ENCODE measurements at places on chromosomes 16 and 17.

- DNase-seq = no peak
Measured at GRCh38 chr16:50942143-50942542, 200.3 kb downstream of the CYLD start.

DNA sequence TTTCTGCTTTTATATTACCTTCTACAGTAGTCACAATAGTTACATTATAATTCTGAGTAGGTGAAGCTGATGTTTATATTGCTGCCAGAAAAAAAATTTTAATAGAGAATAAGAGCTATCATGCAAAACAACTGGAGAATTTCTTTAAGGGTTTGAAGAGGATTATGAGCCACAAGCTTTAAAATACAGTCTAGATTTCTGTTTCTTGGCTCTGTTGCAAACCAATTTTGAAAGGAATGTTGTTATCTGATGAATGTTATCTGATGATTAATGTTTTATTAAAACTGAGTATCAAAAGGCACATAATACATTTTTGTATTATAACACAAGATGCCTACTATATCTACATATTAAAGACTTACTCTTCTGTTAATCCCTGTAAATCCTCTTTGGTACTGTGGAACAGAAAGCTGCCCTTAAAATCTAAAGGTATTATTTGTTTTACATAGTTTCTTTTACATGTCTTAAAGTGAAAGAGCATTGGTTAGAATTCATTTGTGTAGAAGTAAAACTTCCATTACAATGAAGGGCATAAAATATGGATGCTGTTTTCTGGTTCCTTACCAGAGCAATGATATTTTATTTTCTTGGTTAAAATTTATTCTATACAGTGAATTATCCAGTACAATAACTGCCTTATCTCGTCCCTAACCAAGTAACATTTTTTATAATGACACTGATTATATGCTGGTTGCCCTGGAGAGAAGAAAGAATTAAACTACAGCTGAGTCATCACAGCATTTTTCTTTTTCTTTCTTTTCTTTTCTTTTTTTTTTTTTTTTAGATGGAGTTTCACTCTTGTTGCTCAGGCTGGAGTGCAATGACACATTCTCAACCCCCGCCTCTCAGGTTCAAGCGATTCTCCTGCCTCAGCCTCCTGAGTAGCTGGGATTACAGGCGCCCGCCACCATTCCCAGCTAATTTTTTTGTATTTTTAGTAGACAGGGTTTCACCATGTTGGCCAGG is 205.7 kb downstream of the TANC2 start:
- DNase-seq = no peak

DNA sequence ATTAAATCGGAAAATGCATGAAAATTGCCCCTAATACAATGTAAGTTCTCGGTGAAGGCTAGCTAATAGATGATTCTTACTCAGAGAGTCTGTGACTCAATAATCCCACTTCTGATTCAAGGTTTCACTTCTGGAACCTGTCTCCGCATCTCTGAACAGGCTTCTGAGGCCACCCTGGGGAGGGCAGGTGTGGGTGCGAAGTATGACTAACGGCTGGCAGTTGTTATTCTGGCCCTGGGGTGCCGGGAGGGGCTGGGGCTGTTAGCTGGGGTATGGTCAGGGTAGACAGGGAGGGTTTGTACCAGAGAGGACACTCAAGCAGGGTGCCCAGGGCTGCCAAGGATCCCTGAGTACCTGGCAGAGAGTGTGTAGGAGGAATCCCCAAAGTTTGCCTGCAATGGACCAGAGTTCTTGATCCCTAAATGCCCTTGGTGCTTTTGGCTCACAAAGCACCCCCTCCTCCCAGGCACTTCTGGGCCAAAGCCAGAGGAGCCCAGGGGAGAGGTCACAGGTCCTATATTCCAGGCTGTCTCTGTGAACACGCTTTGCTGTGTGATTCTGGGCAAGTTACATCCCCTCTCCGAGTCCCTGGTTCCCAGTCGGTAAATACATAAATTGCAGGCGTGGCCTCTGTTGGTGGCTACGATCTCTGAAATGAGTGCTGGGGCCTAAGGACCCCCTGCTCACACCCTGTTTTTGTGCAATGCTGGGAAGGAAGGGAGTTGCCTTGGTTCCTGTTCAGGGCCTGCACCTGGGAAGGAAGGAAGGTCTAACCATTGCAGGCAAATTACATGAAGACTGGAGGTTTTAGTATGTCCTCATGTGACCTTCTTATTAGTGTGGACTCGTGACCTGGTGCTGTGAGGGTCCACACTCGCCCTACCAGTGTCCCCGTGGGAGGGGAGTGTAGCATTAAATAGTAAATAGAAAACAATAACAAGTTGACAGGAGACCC is 49.9 kb upstream of the CPNE2 start:
- DNase-seq = peak; percentile 71

DNA sequence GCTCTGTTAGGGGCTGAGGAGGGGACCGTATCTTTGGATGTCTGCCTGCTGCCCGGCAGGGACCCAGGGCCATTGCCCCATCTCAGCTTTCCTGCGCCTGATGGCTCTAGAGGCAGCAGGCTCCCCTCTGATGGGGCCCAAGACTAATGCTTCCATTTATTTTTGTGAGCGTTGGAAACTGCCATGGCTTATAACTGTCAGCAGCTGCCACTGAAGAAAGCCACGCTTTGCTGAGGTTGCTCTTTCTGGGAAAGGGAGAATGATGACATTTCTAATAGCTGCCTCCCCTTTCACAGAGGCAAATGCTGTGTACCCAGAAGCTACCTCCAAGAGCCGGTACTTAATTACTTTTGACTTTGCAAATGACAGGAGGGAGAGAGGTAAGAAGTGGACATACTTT is 103.8 kb downstream of the HAPSTR1 start:
- no peak for DNase-seq

DNA sequence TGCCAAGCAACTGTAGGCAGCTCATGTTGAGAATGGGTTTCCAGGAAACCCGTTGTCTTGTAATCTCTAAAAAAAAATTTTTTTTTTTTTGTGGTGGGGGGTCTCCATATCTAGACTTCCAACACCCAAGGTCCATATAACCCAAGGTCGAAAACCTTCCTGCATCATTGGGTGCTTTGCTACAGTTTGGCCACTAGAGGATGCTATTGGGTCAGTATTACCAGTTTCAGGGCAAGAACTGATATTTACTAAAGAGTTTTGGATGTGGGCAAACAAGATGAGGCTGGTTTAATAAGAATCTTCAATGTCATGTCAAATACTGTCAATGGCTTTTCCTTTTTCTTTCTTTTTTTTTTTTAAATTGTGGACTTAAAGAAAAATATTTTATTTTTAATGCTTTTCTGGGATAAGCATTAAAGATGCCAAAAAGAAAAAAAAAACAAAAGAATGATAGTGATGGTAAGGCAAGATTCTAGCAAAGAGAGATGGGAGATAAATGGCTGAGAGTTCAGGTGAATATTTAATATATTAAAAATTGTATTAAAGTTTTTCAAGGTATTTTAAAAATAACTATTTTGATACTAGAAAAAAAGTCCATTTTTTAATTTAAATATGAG is 62.2 kb downstream of the DHRS7C start:
- DNase-seq = peak; percentile 34

DNA sequence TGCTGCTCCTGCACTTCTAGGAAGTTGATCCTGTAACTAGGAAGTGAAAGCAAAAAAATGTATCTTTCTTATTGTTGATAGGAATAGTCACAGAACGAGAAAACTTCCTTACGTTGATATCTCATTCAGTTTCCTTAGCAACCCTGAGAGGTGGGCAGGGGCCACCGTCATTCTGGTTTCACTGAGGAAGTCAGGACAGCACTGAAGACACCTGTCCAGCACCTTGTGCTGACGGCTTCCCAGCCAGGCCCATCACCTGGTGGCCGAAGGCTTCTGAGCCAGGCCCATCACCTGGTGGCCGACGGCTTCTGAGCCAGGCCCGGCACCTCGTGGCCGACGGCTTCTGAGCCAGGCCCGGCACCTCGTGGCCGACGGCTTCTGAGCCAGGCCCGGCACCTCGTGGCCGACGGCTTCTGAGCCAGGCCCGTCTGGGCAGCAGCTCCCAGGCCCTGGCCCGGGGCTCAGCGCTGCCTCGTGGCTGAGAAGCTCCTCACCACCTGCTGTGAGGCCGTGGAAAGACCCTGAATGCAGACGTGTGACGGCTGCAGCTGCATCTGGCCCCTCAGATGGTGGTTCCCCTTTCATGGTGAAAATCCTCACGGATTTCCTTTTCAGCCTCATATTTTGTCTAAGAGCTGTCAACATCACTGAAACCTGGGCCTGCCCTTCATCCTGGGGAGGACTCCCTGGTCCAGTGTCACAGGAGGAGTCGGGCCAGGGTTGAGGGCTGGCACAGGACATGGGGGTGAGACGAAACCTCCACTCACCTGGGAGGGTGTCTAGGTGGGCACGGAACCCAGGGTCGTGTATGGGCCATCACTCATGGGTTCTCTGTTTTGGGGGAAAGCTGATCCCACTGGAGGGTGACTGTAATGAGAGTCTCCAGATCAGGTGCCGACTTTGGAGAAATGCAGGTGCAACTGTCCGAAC is 33.0 kb upstream of the ZNF750 start:
- DNase-seq = no peak

DNA sequence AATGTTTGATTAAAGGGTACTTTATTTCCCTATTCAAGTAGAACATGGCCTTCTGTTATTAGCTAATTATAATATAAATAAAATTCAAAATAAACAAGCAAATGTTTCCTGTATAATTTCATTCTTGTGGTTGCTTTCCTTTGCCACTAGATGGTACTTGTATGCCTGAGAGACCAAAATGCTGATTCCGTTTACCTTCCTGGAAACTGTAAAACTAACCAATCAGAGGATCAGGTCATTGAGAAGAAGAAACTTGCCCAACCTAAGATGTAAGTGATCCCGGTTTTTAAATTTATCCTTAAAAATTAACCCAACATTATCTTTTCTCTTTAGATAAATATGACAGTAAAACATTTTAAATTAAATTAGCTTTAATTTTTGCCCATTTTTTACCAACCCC is 8.1 kb upstream of the ABCA5 start:
- no peak for DNase-seq

GRCh38 chr17:82296511-82297279 is 20.7 kb downstream of the CD7 start:
- no peak for DNase-seq

DNA sequence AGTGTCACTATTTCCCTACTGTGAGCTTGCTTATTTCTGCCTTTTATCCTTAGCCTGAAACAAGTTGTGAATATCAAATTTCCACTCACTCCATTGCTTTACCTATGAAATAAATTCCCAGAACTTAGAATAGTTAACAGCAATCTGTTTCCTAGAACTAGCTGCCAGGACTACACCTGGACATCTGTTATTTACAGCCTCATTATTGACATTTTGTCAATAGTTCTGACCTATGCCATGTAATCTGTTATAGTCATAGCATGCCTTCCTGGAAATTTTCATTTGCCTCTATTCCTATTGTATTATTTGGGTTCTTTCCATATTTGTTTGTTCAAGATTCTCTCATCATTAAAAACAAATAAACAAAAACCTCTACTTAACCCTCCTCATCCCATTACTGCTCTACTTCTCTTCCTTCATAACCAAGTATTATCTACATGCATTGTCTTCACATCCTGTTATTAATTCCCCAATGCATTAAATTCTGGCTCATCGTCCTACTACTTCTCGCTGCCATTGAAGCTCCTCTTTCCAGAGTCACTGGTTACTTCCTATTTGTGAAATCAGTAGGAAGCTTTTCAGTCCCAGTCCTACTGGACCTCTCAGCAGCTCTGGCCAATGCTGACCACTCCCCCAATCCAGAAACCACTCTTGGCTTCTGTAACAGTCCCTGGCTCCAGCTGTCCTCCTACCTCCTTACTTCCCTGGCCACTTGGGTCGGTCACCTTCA is 55.3 kb downstream of the PIGL start:
- DNase-seq = no peak

GRCh38 chr17:17834974-17835373 is 1.8 kb downstream of the SREBF1 start:
- DNase-seq = no peak

GRCh38 chr17:20086416-20087076 is 77.4 kb downstream of the SPECC1 start:
- no peak for DNase-seq

- no peak for DNase-seq
Measured at GRCh38 chr16:81524382-81524781, 79.8 kb downstream of the CMIP start.

DNA sequence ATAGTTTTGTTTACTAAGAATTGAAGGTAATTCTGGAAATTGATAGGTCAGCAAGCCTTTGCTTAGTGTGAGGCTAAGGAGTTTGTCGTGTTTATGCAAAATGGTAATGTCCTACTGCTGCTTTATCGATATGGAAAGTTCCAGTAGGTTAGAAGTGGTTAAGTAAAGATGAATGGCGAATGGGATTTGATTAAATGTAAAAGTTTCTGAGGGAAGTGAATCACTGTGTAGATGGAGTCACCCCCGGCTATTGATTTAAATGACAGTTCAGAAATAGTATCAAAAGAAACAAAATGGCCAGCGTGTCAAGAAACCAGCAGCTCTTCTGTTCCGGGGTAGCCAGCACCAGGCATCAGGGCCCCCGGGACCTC is 131.4 kb downstream of the RPTOR start:
- no peak for DNase-seq

DNA sequence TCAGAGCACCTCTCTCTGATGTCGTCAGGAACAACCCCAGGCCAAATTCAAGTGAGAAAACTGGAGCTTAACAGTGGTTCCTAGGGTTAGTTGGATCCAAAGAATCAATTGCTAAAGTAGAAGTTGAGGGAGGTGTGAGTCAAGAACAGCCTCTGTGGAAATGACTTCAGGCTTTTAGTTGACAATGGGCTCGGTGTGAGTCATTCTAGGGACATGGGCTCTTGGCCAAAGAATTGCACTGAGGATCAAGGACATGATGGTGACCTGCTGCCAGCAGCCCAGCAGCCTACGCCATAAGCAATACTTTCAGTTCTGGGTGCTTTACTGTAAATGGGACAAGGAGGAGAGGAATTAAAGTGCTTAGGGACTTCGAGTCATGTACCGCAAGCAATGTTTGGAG is 32.1 kb upstream of the SMURF2 start:
- no peak for DNase-seq

DNA sequence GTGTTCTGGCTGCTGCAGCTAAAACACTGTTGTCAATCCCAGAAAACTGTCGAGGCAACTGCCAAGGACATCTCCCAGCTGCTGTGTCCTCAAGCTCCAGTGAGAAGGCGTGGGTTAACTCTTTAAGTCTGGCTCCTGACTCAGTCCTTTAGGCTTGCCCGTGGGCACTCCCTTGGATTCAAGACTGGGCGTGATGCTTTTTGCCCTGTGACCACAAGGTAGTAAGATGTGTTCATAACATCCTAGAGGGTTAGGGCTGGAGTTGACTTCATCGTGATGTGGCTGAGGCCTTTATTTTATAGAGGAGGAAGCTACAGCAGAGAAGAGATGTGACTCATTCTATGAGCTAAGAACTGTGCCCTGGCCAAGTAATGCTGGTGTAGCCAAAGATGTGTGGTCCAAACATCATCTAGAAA is 50.9 kb upstream of the TEKT3 start:
- DNase-seq = no peak

DNA sequence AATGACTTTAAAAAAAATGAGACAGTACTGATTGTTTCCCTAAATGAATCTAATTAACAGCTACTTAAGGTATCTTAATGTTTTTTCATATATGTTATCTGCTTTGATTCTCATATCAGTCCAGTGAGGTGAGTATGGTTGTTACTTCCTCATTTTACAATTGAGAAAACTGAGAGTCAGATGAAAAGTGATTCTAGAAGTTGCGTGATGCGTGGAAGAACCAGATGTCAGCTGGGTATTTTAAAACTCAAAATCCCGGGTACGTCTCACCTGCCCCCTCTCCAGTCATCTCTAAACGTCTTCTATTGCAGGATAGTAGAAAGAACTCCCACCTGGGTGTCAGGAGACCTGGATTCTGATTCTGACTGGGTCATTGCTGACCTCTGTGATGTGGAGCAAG is 89.2 kb downstream of the MAP2K6 start:
- DNase-seq = peak; percentile 33
